ENCODE measurements at places on chromosomes 5 and 9.

DNA sequence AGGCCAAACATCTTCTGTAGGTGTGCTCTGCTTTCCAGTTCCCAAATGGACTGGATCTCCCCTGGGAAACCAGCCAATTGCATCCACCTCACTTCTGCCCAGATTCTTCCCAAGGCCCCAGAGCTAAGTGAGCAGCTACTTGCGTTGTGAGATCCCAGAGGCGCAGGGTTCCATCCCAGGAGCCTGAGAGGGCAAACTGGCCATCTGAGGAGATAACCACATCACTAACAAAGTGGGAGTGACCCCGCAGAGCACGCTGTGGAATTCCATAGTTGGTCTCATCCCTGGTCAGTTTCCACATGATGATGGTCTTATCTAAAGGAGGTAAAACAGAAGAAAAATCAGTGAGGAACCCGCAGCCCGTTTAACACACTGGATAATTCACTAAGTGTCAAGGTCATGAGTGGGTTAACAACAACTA is 1.7 kb downstream of the RACK1 start:
- H3K27ac ChIP-seq, result peak overlapping the region; percentile 98
- peaks cover 49% of the 10 kb centered on the region for H3K36me3 ChIP-seq
- H3K4me3 ChIP-seq, result peak overlapping the region; percentile 99
- no peak for DNase-seq

- no peak for DNase-seq
- H3K4me3 ChIP-seq, result no peak overlapping the region
- no peaks in the 10 kb centered on the region for H3K27me3 ChIP-seq
- no peaks in the 10 kb centered on the region for H3K36me3 ChIP-seq
- H3K27ac ChIP-seq, result no peak overlapping the region
Measured at GRCh38 chr9:26375448-26375847, 517.2 kb downstream of the CAAP1 start.

DNA sequence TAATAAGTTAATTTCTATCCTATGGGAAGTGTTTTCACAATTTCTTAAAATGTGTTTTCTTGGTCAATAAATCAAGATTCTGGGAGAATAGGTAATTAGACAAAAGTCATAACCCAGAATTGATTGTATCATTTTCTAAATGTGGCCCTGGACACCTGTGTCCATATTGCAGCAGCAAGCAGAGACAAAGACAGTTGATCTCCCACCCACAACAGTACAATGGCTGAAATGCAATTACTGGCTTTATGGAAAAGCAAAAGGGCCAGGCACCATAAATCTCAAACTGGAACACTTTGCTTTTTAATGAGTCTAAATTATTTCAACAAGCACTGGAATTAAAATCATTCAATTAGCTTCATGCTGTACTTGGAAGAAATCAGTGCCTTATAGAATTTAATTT is 157.2 kb downstream of the ESM1 start:
- no peak overlapping the region for H3K27ac ChIP-seq
- H3K4me3 ChIP-seq, result no peak overlapping the region
- no peaks in the 10 kb centered on the region for H3K27me3 ChIP-seq
- H3K4me1 ChIP-seq, result peaks cover 5% of the 10 kb centered on the region
- H3K36me3 ChIP-seq, result no peaks in the 10 kb centered on the region
- no peak for DNase-seq

GRCh38 chr9:84379740-84380139 is 39.2 kb upstream of the SLC28A3 start:
- H3K27me3 ChIP-seq, result no peaks in the 10 kb centered on the region
- H3K36me3 ChIP-seq, result no peaks in the 10 kb centered on the region
- no peak overlapping the region for H3K4me3 ChIP-seq

DNA sequence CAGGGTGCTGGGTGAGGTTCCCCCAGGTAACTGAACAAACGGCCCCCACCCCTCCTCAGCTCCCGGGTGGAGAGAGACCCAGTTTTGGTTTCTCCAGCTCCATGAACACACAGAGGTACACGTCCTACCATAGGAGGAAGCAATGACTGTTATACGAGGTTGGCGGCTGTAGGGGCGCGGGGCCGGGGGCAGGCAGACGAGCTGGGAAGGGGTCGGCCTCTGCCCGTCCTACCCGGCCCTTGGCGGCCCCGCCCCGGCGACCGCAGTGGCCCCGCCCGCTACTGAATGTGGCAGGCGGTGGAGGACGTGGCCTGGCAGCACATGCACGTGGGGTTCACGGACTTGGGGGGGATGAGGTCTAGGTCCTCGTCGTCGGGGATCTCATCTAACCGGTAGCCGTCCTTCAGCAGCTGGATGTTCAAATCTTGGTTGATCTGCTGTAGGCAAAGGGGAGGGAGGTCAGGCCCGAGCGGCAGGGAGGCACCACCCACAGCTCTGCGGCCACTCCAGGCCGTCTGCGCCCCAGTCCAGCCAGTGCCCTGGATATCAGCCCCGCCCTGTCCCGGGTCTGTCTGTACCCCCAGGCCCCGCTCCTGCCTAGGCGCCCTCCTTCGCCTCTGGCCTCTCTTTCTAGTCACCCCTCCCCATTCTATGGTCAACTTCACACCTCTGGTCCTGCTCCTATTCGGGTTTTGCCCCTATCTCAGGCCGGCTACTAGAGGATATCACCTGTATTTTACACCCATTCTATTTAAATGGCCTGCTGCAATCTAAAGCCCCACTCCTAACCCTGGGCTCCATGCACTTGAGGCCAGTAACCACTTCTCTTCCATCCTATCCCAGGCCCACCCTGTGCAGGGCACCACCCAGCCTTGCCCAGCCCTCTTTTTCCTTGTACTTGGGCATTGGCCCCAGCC is 24.2 kb upstream of the MYORG start:
- peaks cover 3% of the 10 kb centered on the region for H3K27me3 ChIP-seq
- no peak overlapping the region for H3K4me3 ChIP-seq
- peaks cover 37% of the 10 kb centered on the region for H3K36me3 ChIP-seq
- DNase-seq, result no peak
- peaks cover 9% of the 10 kb centered on the region for H3K4me1 ChIP-seq

GRCh38 chr5:132335402-132335801 is 34.1 kb upstream of the SLC22A5 start:
- H3K36me3 ChIP-seq, result peaks cover 7% of the 10 kb centered on the region
- H3K27me3 ChIP-seq, result peaks cover 2% of the 10 kb centered on the region
- no peak overlapping the region for H3K4me3 ChIP-seq
- H3K4me1 ChIP-seq, result no peaks in the 10 kb centered on the region
- H3K27ac ChIP-seq, result no peak overlapping the region

DNA sequence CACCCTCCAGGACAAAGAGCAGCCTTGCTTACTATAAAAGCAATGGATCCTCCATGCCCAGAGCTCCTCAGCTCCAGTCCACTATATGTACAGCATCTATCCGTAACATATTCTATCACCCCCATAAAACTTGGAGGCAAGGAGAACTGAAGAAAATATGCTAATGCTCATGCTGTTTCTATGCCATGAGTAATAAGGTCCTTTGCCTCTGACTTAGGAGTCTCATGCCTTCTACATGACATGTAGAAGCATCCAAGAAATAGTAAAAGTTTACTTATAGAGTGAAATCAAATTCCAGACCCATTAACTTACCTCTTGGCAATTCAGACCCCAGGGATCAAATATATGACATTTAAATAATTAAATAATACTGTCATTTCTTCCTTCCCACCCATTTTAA is 33.7 kb downstream of the SSBP2 start:
- H3K4me3 ChIP-seq, result no peak overlapping the region
- peaks cover 5% of the 10 kb centered on the region for H3K36me3 ChIP-seq
- H3K4me1 ChIP-seq, result peaks cover 53% of the 10 kb centered on the region
- DNase-seq, result no peak

- H3K27me3 ChIP-seq, result peaks cover 2% of the 10 kb centered on the region
- peaks cover 4% of the 10 kb centered on the region for H3K36me3 ChIP-seq
- no peak overlapping the region for H3K27ac ChIP-seq
- peaks cover 18% of the 10 kb centered on the region for H3K4me1 ChIP-seq
Measured at GRCh38 chr5:1961952-1962595, 79.3 kb upstream of the IRX4 start.

GRCh38 chr5:133675376-133676154 is 63.2 kb upstream of the FSTL4 start:
- H3K36me3 ChIP-seq, result no peaks in the 10 kb centered on the region
- H3K4me3 ChIP-seq, result no peak overlapping the region
- peaks cover 11% of the 10 kb centered on the region for H3K4me1 ChIP-seq
- H3K27ac ChIP-seq, result no peak overlapping the region
- H3K27me3 ChIP-seq, result no peaks in the 10 kb centered on the region

DNA sequence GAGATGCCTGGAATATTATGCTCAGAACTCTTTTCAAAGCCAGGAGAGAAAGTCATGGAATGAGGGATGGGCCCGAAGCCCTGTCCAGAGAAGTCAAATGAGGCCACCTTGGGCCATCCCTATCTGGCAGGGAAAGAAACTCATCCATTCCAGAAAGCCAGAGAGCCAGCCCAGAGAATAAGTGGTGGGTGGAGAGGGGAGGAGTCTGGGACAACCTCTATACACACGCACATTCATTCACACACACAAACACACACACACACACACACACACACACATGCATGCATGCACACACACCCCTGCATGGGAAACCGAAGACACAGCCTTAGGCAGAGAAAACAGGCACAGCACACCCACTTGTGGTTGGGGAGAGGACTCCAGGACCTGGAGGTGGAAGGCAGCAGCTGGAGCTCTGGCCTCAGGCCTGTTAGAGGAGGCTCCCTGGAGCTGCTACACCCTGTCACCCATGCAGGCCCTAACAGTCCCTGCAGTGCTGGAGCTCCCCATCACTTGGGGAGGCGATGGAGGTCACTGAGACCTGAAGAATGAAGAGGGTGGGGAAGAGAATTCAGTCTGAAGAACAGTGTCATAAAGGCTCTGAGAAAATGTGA is 38.0 kb downstream of the TGFBI start:
- peaks cover 2% of the 10 kb centered on the region for H3K27me3 ChIP-seq
- H3K4me3 ChIP-seq, result no peak overlapping the region
- no peaks in the 10 kb centered on the region for H3K36me3 ChIP-seq

DNA sequence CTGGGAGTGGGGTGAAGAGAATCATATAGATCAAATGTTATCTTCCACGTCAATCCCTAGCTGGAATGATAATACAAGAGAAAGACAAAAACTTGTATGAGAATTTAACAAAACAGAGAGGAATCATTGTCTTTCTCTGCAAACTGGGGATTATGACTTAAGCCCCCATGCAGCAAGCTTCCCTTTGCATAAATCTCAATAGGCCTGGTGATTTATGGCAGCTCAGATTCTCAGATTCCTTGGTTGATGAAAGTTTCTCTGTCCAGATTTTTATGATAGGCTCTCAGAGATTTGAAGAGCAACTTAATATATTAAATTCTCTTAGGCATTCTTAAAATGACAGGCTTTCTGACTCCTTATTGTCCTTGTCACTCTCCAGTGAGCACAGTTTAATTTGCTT is 56.0 kb downstream of the RASGRF2 start:
- no peak for DNase-seq
- peaks cover 1% of the 10 kb centered on the region for H3K27me3 ChIP-seq
- H3K4me3 ChIP-seq, result no peak overlapping the region
- no peaks in the 10 kb centered on the region for H3K36me3 ChIP-seq
- H3K27ac ChIP-seq, result no peak overlapping the region
- H3K4me1 ChIP-seq, result no peaks in the 10 kb centered on the region

GRCh38 chr5:106860398-106861044 is 810.2 kb downstream of the EFNA5 start:
- DNase-seq, result no peak
- H3K4me1 ChIP-seq, result peaks cover 12% of the 10 kb centered on the region
- no peak overlapping the region for H3K27ac ChIP-seq
- no peaks in the 10 kb centered on the region for H3K36me3 ChIP-seq
- no peak overlapping the region for H3K4me3 ChIP-seq

- H3K27ac ChIP-seq, result no peak overlapping the region
- H3K36me3 ChIP-seq, result no peaks in the 10 kb centered on the region
- no peaks in the 10 kb centered on the region for H3K4me1 ChIP-seq
- no peak for DNase-seq
Measured at GRCh38 chr9:76560481-76560922, 101.5 kb downstream of the GCNT1 start.

DNA sequence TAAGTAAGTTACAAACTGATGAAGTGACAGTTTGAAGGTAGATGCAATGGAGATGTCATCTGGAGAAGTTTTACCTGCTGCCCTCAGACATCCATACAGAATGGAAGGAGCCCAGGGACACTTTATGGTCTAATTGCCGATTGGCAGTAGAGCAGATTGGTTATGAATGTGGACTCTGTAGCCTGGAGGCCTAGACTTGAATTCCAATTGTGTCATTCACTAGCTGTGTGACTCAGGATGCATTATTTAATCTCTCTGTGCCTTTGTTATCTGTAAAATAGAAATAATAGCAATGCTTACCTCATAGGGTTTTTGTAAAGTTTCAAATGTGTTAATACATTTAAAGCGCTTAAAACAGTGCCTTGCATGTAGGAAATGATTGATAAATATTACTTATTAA is 5.2 kb upstream of the TCERG1 start:
- no peak overlapping the region for H3K4me3 ChIP-seq
- H3K27me3 ChIP-seq, result no peaks in the 10 kb centered on the region
- no peak overlapping the region for H3K27ac ChIP-seq
- H3K36me3 ChIP-seq, result no peaks in the 10 kb centered on the region
- DNase-seq, result no peak
- peaks cover 2% of the 10 kb centered on the region for H3K4me1 ChIP-seq

DNA sequence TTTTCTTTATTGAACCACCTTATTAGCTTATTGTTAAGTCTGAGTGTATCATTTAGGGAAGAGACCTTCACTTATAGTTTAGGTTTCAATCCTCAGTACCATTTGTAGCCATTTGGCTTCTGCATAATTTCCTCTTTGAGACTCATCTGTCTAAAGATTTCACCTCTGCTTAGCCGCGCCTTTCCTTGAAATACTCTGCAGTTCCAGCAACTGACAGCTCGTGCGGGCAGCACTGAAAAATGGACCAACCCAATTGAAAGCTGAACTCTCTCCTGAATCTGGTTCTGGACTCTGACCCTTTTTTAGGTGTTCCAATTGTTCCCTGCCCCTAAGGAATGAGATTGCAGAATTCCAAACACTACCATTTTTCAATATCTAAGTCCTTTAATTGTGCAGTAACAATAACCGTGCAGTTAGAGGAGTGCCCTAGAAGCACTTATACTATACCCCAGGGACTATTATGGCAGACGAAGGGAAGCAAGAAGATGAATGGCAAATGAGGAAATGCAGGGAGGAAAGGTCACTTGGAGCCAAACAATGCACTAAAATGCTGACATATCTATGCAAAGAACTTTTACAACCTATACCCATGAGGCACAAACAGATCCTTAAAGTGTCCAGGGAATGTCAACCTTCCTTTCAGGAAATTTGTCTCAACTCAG is 50.1 kb upstream of the PDE4D start:
- H3K36me3 ChIP-seq, result no peaks in the 10 kb centered on the region
- no peak overlapping the region for H3K27ac ChIP-seq
- DNase-seq, result no peak

- peaks cover 5% of the 10 kb centered on the region for H3K27me3 ChIP-seq
- H3K36me3 ChIP-seq, result peaks cover 14% of the 10 kb centered on the region
- DNase-seq, result no peak
- H3K4me3 ChIP-seq, result no peak overlapping the region
- no peak overlapping the region for H3K27ac ChIP-seq
Measured at GRCh38 chr5:113367586-113367985, 67.2 kb downstream of the TSSK1B start.

- H3K27me3 ChIP-seq, result no peaks in the 10 kb centered on the region
- peaks cover 13% of the 10 kb centered on the region for H3K36me3 ChIP-seq
- H3K4me3 ChIP-seq, result no peak overlapping the region
Measured at GRCh38 chr5:80216753-80217596, 38.9 kb downstream of the SERINC5 start.
